GM23248 (cell line): ENCODE measurements at places on chromosomes 3 and 15. TPM values are rescaled to one million over a fixed set of nuclear protein-coding genes. Genes with fewer than 3 reads are reported as not detected.

Gene MAP6D1
- 2.8 and 3.2 TPM in 2 replicates for polyA plus RNA-seq

Gene SERPINI2
- polyA plus RNA-seq, result not detected in 2 replicates

Gene SPRED1
- polyA plus RNA-seq, result 10.2 and 11.6 TPM in 2 replicates

Gene EPHB1
- 0.81 and 1.1 TPM in 2 replicates for polyA plus RNA-seq

Gene PLSCR4
- 38.2 and 40.3 TPM in 2 replicates for polyA plus RNA-seq
